Neural cell (in vitro differentiated cells): ENCODE measurements at places on chromosomes 6 and 20. TPM values are rescaled to one million over a fixed set of nuclear protein-coding genes. Genes with fewer than 3 reads are reported as not detected.

The PRICKLE4 gene
- polyA plus RNA-seq: 1.3 TPM in 1 of 2 replicates, not detected in the other

The LY6G6D gene
- polyA plus RNA-seq: not detected in 2 replicates

The RIPPLY2 gene
- polyA plus RNA-seq: 3.5 and 5.0 TPM in 2 replicates

The EYA4 gene
- polyA plus RNA-seq: 2.6 and 2.9 TPM in 2 replicates

The EDN3 gene
- polyA plus RNA-seq: 0.50 TPM in 1 of 2 replicates, not detected in the other

The ZNF322 gene
- polyA plus RNA-seq: 29.4 and 31.7 TPM in 2 replicates

The NOTCH4 gene
- polyA plus RNA-seq: 5.5 and 5.7 TPM in 2 replicates

The OVOL2 gene
- not detected in 2 replicates for polyA plus RNA-seq

The HEY2 gene
- polyA plus RNA-seq: 0.20 TPM in 1 of 2 replicates, not detected in the other

The IRF4 gene
- polyA plus RNA-seq: 0.05 TPM in 1 of 2 replicates, not detected in the other

The EYA2 gene
- polyA plus RNA-seq: 0.88 TPM in 1 of 2 replicates, not detected in the other

The C6orf15 gene
- not detected in 2 replicates for polyA plus RNA-seq

The GNMT gene
- 0.30 and 0.97 TPM in 2 replicates for polyA plus RNA-seq

The PDE10A gene
- 43.7 and 52.4 TPM in 2 replicates for polyA plus RNA-seq

The HAO1 gene
- polyA plus RNA-seq: not detected in 2 replicates

The MRAP2 gene
- 1.0 and 1.4 TPM in 2 replicates for polyA plus RNA-seq

The L3MBTL1 gene
- polyA plus RNA-seq: 22.0 and 24.4 TPM in 2 replicates

The HIVEP2 gene
- polyA plus RNA-seq: 6.0 and 6.9 TPM in 2 replicates

The SPTLC3 gene
- not detected in 2 replicates for polyA plus RNA-seq

The SLC22A3 gene
- polyA plus RNA-seq: 0.10 TPM in 1 of 2 replicates, not detected in the other

The CAP2 gene
- polyA plus RNA-seq: 11.8 and 13.4 TPM in 2 replicates

The PRRT1 gene
- 0.22 TPM in 1 of 2 replicates, not detected in the other for polyA plus RNA-seq

The WFDC8 gene
- polyA plus RNA-seq: not detected in 2 replicates

The BTN1A1 gene
- polyA plus RNA-seq: not detected in 2 replicates

The TMEM244 gene
- polyA plus RNA-seq: not detected in 2 replicates

The C6orf141 gene
- polyA plus RNA-seq: not detected in 2 replicates

The VIP gene
- 0.63 TPM in 1 of 2 replicates, not detected in the other for polyA plus RNA-seq

The CDK19 gene
- polyA plus RNA-seq: 39.0 and 40.7 TPM in 2 replicates

The SLC44A4 gene
- polyA plus RNA-seq: 0.09 and 0.46 TPM in 2 replicates

The SEL1L2 gene
- not detected in 2 replicates for polyA plus RNA-seq

The DNMT3B gene
- 8.7 and 9.0 TPM in 2 replicates for polyA plus RNA-seq

The IL17A gene
- not detected in 2 replicates for polyA plus RNA-seq

The BPIFA2 gene
- polyA plus RNA-seq: not detected in 2 replicates

The ENPP3 gene
- 0.50 TPM in 1 of 2 replicates, not detected in the other for polyA plus RNA-seq

The PTPRT gene
- polyA plus RNA-seq: 9.2 and 9.9 TPM in 2 replicates

The CCN2 gene
- polyA plus RNA-seq: 1.5 and 2.3 TPM in 2 replicates

The PRL gene
- polyA plus RNA-seq: not detected in 2 replicates

The UBD gene
- not detected in 2 replicates for polyA plus RNA-seq

The BMP7 gene
- 3.2 and 3.6 TPM in 2 replicates for polyA plus RNA-seq

The PI16 gene
- 0.56 TPM in 1 of 2 replicates, not detected in the other for polyA plus RNA-seq

The MYMX gene
- polyA plus RNA-seq: not detected in 2 replicates

The SPDEF gene
- polyA plus RNA-seq: 0.24 and 0.36 TPM in 2 replicates

The FAM217A gene
- polyA plus RNA-seq: not detected in 2 replicates

The WFDC2 gene
- not detected in 2 replicates for polyA plus RNA-seq

The CST9 gene
- polyA plus RNA-seq: not detected in 2 replicates

The MLIP gene
- 0.32 TPM in 1 of 2 replicates, not detected in the other for polyA plus RNA-seq

The OLIG3 gene
- polyA plus RNA-seq: not detected in 2 replicates

The HLA-G gene
- not detected in 2 replicates for polyA plus RNA-seq

The ZBTB9 gene
- polyA plus RNA-seq: 6.8 and 7.7 TPM in 2 replicates

The FAXC gene
- polyA plus RNA-seq: 106 and 130 TPM in 2 replicates

The ZGPAT gene
- polyA plus RNA-seq: 60.8 and 67.5 TPM in 2 replicates

The RSPH4A gene
- 10.2 and 11.0 TPM in 2 replicates for polyA plus RNA-seq
